ENCODE measurements at places on chromosomes 5 and 9.

DNA sequence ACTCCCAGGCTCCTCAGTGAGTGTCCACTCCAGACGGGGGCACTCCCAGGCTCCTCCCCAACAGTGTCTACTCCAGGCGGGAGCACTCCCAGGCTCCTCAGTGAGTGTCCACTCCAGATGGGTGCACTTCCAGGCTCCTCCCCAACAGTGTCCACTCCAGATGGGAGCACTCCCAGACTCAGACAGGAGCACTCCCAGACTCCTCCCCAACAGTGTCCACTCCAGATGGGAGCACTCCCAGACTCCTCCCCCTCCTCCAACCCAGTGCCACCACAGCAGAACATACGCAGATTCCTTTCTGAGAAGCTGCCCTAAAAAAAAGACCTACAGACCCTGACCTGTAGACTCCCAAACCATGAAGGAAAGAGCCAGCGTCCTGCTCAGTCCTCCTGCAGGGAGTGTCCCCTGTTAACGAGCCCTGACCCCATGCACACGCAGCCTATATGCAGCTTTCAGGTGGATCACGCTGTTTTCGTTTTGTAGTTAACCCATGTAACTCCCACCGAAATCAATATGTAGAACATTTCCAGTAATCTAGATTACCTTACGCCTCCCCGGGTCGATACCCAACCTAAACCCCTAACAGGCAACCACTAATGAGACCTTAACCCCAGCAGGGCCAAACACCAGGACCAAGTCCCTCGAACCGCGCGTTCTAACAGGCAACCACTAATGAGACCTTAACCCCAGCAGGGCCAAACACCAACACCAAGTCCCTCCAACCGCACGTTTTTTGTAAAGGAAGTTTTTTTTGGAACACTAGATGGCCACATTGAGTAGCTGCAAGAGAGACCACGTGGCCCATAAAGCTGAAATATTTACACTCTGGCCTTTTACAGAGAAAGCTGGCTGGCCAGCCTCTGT, 15.7 kb downstream of the PNPLA7 start:
- no peak for DNase-seq

DNA sequence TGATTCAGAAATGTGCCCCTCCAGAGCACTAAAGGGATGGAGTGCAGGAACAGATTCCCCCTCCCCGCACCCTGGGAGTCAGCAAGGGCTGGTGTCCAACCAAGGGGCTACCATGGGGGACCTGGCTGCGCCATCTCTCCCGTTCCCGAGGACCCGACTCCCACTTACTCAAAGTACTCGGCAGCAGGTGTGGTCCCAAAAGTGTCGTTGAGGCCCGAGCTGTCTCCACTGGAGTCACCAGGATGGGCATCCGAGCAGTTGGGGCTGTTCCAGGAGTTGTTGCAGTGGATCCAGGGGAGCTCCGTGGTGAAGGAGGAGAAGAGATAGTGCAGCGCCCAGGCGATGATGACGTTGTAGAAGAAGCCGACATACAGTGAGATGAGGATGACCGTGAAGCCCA, 12.9 kb downstream of the SLC6A3 start:
- no peak for DNase-seq

DNA sequence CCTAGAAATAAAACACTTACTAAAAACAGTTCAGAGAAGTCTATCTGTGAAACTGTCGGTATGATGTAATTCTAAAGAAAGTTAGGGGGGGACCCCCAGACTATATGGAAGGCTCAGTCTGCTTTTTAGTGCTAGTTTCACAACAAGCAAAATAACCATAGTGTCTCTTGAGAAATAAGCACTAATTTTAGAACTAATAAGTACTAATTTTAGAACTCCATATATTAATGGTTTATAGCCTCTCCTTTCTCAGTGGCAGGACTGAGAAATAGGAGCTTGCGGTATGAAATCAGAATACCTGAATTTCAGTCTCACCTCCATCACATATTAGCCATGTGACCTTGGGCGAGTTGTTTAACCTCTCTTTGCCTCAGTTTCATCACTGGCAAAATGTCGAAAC, 1.4 kb upstream of the PHF24 start:
- no peak for DNase-seq

GRCh38 chr9:118985851-118986250, 383.4 kb downstream of the BRINP1 start:
- no peak for DNase-seq

- DNase-seq: no peak
These were observed 37.7 kb downstream of the NR4A3 start for GRCh38 chr9:99859243-99859980.

- no peak for DNase-seq
These were observed 41.1 kb downstream of the ACTBL2 start for GRCh38 chr5:57441557-57441956.

GRCh38 chr9:99356512-99356971, 134.5 kb downstream of the SEC61B start:
- DNase-seq: no peak

GRCh38 chr9:109299891-109300290, 21.0 kb downstream of the EPB41L4B start:
- no peak for DNase-seq

DNA sequence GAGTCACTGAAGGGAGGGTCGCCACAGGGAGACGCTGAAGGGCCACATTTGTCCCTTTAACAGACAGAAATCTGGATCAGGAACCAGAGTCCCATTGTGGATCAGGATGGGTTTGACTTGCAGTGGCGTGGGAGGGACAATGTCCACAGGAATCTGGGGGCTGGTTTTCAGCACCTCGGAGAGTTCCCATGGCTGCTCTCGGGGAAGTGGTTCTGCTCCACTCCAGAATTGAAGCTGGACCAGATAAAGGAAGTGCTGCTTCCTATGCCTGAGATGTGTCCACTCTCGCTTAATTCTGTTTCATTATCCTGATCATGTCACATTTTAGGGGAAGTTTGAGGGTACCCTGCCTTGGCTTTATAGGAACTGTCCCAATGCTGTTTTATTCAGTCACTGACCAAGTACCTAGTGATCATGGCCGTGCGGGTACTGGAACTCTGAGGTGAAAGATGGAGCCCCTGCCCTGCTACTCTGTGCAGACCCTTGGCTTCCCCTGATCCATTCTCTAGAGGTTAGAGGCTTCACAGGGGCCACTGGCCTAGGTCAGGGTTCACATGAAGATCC, 28.7 kb downstream of the ENHO start:
- DNase-seq: no peak

- no peak for DNase-seq
These were observed 70.8 kb downstream of the FAT2 start for GRCh38 chr5:151520294-151520693.

- DNase-seq: no peak
These were observed 20.3 kb upstream of the THG1L start for GRCh38 chr5:157710882-157711281.

DNA sequence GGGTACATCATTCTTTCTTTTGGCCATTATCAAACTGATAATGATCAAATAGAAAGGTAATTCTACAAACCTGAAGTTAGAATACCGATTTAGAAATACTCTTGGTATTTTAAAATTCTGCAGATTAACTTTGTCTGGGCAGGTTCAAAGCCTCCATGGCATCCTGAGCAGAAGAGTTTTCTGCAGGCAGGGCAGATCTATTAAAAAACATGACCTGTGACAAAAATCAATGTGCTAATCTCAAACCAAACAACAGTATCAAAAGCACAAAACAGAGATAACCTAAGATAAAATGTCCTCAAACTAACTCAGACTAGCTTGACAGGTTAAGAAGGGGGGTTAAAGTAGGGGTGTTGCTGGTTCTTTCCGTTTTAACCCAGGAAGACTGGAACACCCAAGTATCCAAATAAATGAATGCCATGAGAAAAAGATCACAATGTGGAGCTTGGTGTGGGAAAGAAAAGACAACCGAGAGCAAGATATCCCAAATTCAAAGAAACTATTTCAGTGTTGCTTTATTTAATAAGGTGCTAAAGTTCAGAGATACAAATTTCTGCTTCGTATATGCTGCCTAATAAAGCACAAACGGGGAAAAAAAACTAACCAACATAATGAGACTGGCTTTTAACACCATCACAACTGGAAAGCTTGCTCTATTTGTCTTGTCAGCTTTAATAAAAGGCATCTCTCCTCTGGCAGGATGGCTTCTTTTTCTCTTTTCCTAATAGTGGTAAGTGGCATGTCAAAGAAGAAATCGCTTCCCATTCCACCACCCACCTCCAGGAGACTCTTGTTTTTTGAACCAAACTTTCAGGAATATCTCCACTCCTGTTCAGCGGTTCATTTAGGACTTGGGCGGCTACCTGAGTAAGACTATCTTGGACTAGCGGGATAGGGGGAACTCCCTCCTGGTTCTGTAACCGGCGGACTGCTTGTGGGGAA, 2.3 kb downstream of the EFNA5 start:
- DNase-seq: no peak

All from activated CD4-positive, CD25-positive, alpha-beta regulatory T cell (primary cell).